ENCODE measurements at places on chromosomes 11 and 22.

DNA sequence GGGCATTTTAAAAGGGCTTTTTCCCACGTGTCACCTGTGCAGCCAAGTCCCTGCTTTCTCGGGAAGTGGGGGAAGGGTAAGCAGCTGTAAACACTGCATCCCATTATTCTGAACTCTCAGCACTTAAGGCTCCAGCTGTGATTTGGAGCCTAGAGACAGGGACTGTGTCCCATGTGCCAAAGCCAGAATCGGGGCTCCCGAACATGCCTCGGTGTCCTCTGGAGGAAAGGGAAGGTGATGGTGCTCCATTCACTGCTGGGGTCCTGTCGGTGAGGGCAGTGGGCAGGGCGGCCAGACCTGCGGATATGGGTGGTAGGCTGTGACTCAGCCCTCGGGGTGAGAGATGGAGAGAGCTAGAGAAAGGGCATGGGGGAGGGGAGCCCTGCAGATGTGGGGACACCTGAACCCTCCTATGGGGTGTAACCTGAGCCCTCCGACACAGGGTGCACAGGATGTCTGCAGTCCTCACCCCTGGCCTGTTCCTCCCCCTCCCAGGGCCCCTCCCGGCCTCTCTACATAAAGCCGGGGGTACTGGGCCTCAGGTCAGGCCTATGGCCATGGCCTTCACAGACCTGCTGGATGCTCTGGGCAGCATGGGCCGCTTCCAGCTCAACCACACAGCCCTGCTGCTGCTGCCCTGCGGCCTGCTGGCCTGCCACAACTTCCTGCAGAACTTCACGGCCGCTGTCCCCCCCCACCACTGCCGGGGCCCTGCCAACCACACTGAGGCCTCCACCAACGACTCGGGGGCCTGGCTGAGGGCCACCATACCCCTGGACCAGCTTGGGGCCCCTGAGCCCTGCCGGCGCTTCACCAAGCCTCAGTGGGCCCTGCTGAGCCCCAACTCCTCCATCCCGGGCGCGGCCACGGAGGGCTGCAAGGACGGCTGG is 31.8 kb downstream of the CAPN1 start:
- DNase-seq: no peak

GRCh38 chr11:48103621-48104567 is 112.7 kb upstream of the OR4B1 start:
- DNase-seq: no peak

GRCh38 chr22:33687464-33687863 is 232.8 kb downstream of the LARGE1 start:
- no peak for DNase-seq

DNA sequence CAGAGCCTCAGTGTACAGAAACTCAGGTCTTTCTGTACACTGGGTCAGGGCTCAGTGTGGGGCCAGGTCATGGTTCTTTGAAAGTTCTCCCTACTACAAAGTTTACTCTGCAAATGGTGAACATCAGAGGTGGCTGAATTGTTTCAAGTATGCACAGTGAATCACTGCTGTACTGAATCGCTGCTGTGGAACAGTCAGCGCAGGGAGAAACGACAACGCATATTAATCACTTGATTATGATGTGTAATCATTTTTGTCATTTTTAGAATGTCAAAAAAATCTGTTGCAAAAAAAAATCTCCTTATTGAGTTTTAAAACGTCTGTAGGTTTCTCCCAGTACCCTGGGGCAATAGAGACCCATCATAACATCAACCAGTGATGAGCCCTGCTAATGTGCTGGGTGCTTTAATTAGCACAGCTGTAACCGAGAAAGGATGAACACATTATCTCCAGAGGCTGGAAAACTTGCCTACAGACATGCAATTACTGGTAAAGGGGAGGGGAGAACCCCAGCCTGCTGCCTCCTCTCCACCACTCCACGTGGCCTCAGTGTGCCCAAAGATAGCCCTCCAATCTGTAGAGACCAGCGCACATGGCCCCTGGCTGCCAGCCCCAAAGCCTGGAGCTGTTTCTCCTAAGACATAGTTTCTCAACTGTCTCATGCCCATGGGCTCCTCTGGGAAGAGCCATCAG is 12.8 kb downstream of the ARRB1 start:
- no peak for DNase-seq

DNA sequence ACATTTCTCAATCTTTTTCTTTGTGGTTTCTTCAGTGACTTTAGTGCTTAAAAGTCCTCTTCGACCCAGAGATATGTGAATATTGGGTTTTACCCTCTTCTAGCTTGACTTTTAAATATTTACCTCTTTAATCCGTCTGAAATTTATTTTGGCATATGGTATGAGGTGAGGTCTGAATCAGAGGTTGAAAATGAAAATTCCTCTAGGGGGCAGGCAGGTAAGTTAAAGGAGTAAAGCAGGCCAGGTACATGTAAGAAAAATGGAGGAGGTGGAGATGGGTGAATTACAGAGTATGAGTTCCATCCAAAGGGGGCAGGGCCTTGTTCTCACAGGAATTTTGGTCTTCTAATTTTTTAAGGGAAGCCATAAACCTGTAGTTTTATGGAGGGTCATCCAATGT is 263.8 kb upstream of the NARS2 start:
- no peak for DNase-seq

GRCh38 chr11:91406009-91406408 is 818.6 kb upstream of the FAT3 start:
- DNase-seq: no peak

GRCh38 chr11:118658429-118659313 is 20.8 kb downstream of the TREH start:
- DNase-seq: no peak

- DNase-seq: no peak
Observed at GRCh38 chr11:124543145-124543544, 309 bp downstream of the OR8B12 start.

GRCh38 chr22:29359469-29359868 is 28.9 kb downstream of the AP1B1 start:
- no peak for DNase-seq

- no peak for DNase-seq
Observed at GRCh38 chr22:48083502-48083901, 1321.1 kb downstream of the TBC1D22A start.

DNA sequence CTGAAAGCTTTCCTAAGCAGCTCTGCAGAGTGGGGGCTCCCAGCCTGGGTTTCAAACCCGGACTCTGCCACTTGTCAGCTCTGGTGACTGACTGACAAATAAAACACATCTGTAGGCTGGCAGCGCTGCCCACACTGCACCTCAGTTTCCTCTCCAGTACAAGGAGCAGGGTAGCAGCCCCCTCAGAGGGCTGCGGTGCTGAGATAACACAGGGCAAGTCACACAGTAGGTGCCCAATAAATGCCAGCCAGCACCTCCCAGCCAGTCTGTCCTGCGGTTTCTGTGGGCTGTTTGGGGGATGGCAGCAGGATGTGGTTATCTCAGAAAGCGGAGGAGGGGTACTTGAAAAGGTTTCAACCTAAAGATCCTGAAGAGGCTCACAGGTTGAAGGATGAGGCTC is 1.5 kb downstream of the SYT12 start:
- no peak for DNase-seq

GRCh38 chr11:5284637-5285036 is 14.9 kb upstream of the HBE1 start:
- DNase-seq: no peak

GRCh38 chr22:23678133-23678532 is 12.7 kb upstream of the RGL4 start:
- no peak for DNase-seq

GRCh38 chr11:2415171-2415570 is 14.6 kb downstream of the TSSC4 start:
- DNase-seq: no peak

- DNase-seq: no peak
Observed at GRCh38 chr11:39732001-39732400, 1727.5 kb downstream of the LRRC4C start.

GRCh38 chr22:19776433-19777031 is 16.0 kb downstream of the TBX1 start:
- DNase-seq: no peak

- no peak for DNase-seq
Observed at GRCh38 chr11:67194096-67194495, 72.2 kb upstream of the GRK2 start.

DNA sequence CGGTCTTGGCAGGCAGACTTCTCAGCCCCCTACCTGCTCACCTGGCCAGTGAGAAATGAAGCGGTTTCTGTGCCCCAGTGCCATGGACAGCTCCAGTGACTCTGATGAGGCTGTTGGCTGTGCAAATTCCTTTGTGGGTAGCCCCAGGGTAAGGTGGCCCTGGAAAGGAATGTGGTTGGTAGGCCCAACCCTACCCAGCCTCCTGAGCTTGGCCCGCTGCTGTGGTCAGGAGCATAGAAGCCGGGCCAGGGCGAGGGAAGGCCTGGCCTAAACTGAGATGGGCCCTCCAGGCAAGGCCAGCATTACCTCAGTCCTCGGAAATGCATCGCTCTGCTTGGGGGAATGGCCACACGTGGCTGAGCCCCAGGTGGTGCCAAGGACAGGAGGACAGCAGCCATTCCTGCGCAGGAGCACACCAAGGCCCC is 16.9 kb downstream of the DAGLA start:
- no peak for DNase-seq

DNA sequence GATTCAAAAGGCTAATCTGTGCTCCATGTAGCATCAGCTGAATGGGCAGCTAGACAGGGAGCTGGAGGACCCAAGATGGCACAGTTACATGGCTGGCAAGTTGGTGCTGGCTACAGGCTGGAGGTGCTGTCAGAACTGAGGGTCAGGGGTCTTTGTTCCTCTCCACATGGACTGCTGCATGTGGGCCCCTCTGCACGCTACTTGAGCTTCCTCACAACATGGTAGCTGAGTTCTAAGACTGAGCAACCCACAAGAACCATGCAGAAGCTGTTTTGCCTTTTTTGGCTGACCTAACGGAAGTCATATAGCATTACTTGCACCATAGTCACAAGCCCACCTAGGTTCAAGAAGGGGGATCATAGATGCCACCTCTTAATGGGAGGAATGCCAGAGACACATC is 196.1 kb downstream of the GRIK4 start:
- no peak for DNase-seq

DNA sequence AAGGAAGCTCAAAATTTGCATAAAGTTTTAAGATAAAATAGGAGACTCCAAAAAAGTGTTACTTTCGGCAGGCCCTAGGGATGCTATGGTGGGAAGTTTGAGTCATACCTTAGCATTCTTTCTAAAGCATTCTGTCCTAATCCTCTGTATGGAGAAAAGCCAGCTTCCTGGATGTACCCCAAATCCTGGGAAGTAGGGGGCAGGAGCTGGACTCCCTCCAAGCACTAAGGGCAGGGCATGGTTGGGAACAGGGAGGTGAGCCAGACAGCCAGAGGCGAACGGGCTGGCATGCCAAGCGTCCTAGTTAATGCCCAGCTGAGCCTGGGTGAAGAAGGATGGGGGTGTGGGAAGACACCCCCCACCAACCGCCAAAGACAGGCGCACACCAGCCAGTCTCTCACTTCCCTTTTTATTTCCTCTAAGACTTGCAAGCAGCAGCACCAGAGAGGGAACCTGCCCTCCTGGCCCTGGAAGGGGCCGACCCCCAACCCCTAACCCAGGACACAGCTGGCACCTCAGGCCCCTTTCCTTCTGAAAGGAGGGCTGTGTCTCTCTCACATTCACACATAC is 23.9 kb downstream of the RTN4RL2 start:
- no peak for DNase-seq

DNA sequence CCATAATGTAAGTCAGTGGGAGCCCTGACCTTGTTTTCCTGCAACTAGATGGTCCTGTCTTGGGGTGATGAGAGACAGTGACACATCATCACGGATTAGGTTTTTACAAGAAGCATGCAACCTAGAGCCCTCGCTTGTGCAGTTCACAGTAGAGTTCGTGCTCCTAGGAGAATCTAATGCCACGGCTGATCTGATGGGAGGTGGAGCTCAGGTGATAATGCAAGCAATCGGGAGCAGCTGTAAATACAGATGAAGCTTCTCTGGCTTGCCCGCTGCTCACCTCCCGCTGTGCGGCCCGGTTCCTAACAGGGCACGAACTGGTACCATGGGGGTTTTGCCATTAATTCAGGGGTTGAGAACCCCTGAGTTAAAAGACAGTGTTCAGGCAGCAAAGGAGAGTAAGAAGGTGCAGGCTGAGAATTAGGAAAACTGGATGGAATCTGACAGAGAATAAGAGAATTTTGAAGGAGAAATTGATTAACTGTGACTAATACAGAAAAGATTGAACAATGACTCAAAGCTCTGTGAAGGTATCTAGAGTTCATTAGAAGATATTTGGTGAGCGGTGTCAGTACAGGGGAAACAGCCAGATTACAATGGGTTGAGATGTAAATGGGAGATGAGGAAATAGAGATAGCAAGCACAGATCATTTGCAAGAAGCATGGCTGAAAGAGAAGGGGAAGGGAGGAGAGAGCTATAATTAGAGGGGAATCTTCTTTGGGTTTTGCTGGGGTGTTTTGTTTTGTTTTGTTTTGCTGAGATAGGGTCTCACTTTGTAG is 21.0 kb downstream of the WEE1 start:
- DNase-seq: no peak

DNA sequence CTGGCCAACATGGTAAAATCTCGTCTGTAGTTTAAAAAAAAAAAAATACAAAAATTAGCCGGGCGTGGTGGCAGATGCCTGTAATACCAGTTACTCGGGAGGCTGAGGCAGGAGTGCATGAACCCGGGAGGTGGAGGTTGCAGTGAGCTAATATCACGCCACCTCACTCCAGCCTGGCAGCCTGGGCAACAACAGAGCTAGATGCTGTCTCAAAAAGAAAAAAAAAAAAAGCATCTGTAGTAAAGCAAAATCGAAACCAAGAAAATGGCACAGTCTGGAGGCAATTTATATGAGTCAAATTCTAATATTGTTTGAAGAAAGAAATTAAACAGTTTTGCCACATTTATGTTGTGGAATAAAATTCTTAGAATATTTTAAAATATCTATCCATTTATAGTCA is 365.0 kb upstream of the CHORDC1 start:
- no peak for DNase-seq

DNA sequence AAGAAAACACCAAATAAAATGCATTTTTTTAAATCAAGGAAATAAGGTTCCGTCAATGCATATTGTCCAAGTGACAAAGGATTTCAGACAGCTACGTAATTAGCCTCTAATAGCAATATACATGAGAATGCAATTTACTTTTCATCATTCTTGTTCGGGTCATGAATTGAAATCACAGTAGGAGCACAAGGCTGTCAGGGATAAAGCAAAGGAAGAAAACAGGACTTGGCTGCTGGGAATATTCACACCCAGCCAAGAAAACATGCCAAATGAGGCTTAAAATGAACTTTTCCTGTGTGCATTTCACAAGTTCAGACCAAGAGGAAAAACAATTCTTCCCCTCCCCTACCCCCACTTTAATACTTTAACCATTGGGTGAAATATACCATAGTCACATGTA is 188.6 kb downstream of the CWF19L2 start:
- DNase-seq: no peak

GRCh38 chr11:14932447-14932846 is 39.7 kb downstream of the CALCA start:
- DNase-seq: no peak

DNA sequence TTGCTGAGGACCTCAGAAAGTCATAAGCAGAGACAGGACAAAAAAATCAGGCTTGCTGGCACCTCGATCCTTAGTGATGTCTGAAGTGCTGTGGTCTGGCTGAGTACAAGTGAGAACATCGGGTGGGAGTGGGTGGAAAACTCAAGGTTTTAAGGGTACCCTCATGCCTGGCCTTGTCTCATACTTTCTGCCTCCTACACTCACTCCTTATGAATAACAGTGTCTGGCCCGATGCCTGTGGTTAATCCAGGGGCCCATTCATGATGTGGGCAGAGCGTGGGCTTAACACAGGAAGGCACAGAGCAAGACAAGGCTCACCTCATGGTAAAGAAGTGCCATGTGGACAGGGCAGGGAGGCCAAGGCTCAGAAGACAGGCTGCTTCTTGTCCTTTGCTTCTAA is 11.0 kb upstream of the UCP3 start:
- no peak for DNase-seq

GRCh38 chr11:16120008-16120407 is 236.3 kb downstream of the SOX6 start:
- DNase-seq: no peak
